ENCODE measurements at places on chromosomes 11 and 22. TPM values are rescaled to one million over a fixed set of nuclear protein-coding genes. Genes with fewer than 3 reads are reported as not detected.

The DGAT2 gene
- total RNA-seq: 2.3 TPM

The KDM4E gene
- not detected for total RNA-seq

The POU2AF2 gene
- total RNA-seq: not detected

The OR51T1 gene
- total RNA-seq: not detected

The BATF2 gene
- total RNA-seq: 0.86 TPM

The DENND6B gene
- 2.8 TPM for total RNA-seq

The HTR3A gene
- total RNA-seq: not detected

The MMP11 gene
- total RNA-seq: 0.13 TPM

The IL10RA gene
- 0.08 TPM for total RNA-seq

The P2RY2 gene
- 9.5 TPM for total RNA-seq

The ADORA2A gene
- total RNA-seq: 1.0 TPM

The TANGO2 gene
- 14.7 TPM for total RNA-seq

The YPEL4 gene
- total RNA-seq: 0.43 TPM

The KIF18A gene
- total RNA-seq: 15.2 TPM

The MPEG1 gene
- not detected for total RNA-seq

The PATE4 gene
- total RNA-seq: not detected

The PANX3 gene
- total RNA-seq: not detected

The TMEM86A gene
- 0.31 TPM for total RNA-seq

The LINC01488 gene
- not detected for total RNA-seq

The TRPM5 gene
- not detected for total RNA-seq

The P2RX3 gene
- total RNA-seq: 0.18 TPM

The KREMEN1 gene
- 3.6 TPM for total RNA-seq

The NPAS4 gene
- not detected for total RNA-seq

The CSNK2A3 gene
- 1.7 TPM for total RNA-seq

The SELENOO gene
- total RNA-seq: 13.1 TPM

The RIMBP3B gene
- total RNA-seq: 0.71 TPM

The KRTAP5-9 gene
- 0.12 TPM for total RNA-seq

The SLC22A12 gene
- not detected for total RNA-seq

The RBMXL2 gene
- not detected for total RNA-seq

The SYCE3 gene
- total RNA-seq: 0.46 TPM

The ARHGEF17 gene
- total RNA-seq: 10.9 TPM

The WNT7B gene
- 122 TPM for total RNA-seq

The OR52I1 gene
- total RNA-seq: not detected

The KRTAP5-11 gene
- not detected for total RNA-seq

The C11orf87 gene
- 0.03 TPM for total RNA-seq

The MYO7A gene
- total RNA-seq: 1.4 TPM

The SBF1 gene
- 17.7 TPM for total RNA-seq

The OR52I2 gene
- not detected for total RNA-seq
